ENCODE measurements at places on chromosomes 3 and 15.

DNA sequence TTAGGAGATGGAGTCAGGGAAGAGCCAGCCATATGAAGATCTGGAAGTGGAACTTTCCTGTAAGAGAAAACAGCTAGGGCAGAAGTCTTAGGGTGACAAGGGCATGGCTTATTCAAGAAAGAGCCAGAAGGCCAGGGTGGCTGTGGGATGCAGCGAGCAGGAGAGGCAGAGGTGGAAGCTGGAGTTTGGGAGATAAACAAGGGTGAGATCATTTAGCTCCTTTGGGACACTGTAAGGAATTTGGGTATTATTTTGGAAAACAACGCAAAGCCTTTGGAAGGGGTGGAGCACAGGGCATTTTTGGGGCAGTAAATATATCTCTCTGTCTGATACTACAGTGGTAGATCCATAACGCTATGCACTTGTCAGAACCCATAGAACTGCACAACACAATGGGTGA, 5.0 kb upstream of the IL16 start:
- no peak overlapping the region for H3K4me3 ChIP-seq
- DNase-seq = no peak
- no peak overlapping the region for H3K27ac ChIP-seq
- H3K36me3 ChIP-seq = no peaks in the 10 kb centered on the region
- H3K27me3 ChIP-seq = peaks cover 75% of the 10 kb centered on the region
- H3K4me1 ChIP-seq = no peaks in the 10 kb centered on the region

DNA sequence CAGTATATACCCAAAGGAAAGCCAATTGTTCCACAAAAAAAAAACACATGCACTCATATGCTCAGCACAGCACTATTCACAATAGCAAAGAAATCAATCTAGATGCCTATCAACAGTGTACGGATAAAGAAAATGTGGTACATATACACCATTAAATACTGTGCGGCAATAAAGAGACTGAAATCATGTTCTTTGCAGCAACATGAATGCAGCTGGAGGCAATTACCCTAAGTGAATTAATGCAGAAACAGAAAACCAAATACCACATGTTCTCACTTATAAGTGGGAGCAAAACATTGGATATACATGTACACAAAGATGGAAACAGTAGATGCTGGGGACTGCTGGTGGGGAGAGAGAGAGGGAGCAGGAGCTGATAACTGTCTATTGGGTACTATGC, 124.2 kb upstream of the AADACL2 start:
- H3K27ac ChIP-seq = no peak overlapping the region
- no peak for DNase-seq
- H3K36me3 ChIP-seq = no peaks in the 10 kb centered on the region
- H3K4me3 ChIP-seq = no peak overlapping the region

- no peak overlapping the region for H3K4me3 ChIP-seq
- peaks cover 18% of the 10 kb centered on the region for H3K36me3 ChIP-seq
- H3K27me3 ChIP-seq = no peaks in the 10 kb centered on the region
- no peak overlapping the region for H3K27ac ChIP-seq
Observed at GRCh38 chr3:49761661-49762060, 24.7 kb downstream of the IP6K1 start.

GRCh38 chr15:61390138-61390537, 161.0 kb upstream of the RORA start:
- no peak for DNase-seq
- H3K27me3 ChIP-seq = peaks cover 68% of the 10 kb centered on the region
- H3K4me1 ChIP-seq = no peaks in the 10 kb centered on the region
- H3K36me3 ChIP-seq = no peaks in the 10 kb centered on the region

- peak overlapping the region; percentile 47 for H3K4me3 ChIP-seq
- H3K27ac ChIP-seq = peak overlapping the region; percentile 82
- peaks cover 75% of the 10 kb centered on the region for H3K4me1 ChIP-seq
Observed at GRCh38 chr3:46293991-46294833, 52.0 kb downstream of the CCR3 start.

GRCh38 chr15:88243895-88244787, 12.4 kb downstream of the NTRK3 start:
- no peak for DNase-seq
- no peak overlapping the region for H3K4me3 ChIP-seq
- H3K27me3 ChIP-seq = peaks cover 34% of the 10 kb centered on the region
- no peak overlapping the region for H3K27ac ChIP-seq
- H3K4me1 ChIP-seq = peaks cover 10% of the 10 kb centered on the region
- H3K36me3 ChIP-seq = peaks cover 2% of the 10 kb centered on the region

DNA sequence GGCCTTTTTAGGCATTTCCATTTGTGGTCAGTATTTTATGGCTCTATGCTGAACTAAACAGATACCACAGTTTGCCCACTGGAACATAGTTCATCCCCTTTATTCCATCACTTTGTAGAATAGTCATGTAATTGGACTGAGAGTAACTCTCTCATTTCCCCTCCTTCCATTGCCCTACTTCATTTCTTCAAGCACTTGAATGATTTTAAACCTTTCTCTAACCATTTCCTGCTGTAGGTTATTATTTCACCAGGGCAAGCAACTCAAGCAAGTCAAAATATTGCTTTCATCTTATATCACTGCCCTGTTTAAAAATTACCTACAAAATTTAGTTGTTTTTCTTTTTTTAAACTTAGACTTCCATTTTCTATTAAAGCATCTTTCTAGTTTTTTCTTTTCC, 177.0 kb downstream of the RAP2B start:
- no peaks in the 10 kb centered on the region for H3K36me3 ChIP-seq
- H3K27me3 ChIP-seq = no peaks in the 10 kb centered on the region
- no peak overlapping the region for H3K4me3 ChIP-seq
- H3K27ac ChIP-seq = no peak overlapping the region
- DNase-seq = no peak
- H3K4me1 ChIP-seq = no peaks in the 10 kb centered on the region

GRCh38 chr3:36833160-36833814, 68.9 kb upstream of the DCLK3 start:
- H3K4me3 ChIP-seq = no peak overlapping the region
- peaks cover 67% of the 10 kb centered on the region for H3K36me3 ChIP-seq
- no peak overlapping the region for H3K27ac ChIP-seq
- no peaks in the 10 kb centered on the region for H3K27me3 ChIP-seq
- DNase-seq = no peak
- peaks cover 10% of the 10 kb centered on the region for H3K4me1 ChIP-seq

GRCh38 chr3:143928056-143928455, 43.6 kb upstream of the DIPK2A start:
- no peak overlapping the region for H3K27ac ChIP-seq
- no peaks in the 10 kb centered on the region for H3K36me3 ChIP-seq
- no peak overlapping the region for H3K4me3 ChIP-seq
- peaks cover 17% of the 10 kb centered on the region for H3K27me3 ChIP-seq

GRCh38 chr3:64290864-64291263, 65.6 kb upstream of the PRICKLE2 start:
- no peaks in the 10 kb centered on the region for H3K4me1 ChIP-seq
- no peak for DNase-seq
- H3K36me3 ChIP-seq = no peaks in the 10 kb centered on the region
- H3K27ac ChIP-seq = no peak overlapping the region
- no peaks in the 10 kb centered on the region for H3K27me3 ChIP-seq
